ENCODE measurements at places on chromosomes 5 and 9.

GRCh38 chr9:97591535-97591934 lies 41.6 kb downstream of the TSTD2 start:
- no peak for DNase-seq

DNA sequence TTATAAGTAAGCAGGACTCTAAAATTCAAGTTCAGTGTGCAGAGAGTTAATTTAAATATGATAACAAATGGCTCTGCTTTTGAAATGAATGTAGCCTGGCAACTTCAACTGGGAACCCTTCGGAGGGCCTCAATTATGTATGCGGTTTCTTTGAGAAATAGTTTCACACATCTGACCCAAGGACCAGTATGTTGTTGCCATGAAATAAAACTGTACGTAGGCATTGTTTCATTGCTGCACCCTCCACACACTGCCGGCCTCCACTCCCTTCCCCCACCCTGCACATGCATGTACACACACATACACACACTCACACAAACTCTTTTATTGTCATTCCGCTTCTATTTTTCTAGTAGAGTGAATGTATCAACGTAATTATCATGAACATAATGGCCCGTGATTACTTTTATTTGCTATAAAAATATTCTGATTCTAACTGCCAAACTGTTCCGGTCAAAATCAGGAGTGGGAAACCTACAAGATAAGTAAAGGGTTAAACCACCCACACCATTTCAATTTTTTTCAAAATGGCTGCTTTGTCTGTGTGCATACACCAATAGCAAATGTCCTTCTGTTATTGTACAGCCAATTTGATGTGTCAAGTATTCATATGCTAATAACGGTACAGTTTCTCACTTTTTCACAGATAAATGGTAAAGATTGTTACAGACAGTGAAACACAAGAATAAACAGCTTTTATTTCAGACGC lies 215.5 kb upstream of the TMEM161B start:
- DNase-seq, result no peak

DNA sequence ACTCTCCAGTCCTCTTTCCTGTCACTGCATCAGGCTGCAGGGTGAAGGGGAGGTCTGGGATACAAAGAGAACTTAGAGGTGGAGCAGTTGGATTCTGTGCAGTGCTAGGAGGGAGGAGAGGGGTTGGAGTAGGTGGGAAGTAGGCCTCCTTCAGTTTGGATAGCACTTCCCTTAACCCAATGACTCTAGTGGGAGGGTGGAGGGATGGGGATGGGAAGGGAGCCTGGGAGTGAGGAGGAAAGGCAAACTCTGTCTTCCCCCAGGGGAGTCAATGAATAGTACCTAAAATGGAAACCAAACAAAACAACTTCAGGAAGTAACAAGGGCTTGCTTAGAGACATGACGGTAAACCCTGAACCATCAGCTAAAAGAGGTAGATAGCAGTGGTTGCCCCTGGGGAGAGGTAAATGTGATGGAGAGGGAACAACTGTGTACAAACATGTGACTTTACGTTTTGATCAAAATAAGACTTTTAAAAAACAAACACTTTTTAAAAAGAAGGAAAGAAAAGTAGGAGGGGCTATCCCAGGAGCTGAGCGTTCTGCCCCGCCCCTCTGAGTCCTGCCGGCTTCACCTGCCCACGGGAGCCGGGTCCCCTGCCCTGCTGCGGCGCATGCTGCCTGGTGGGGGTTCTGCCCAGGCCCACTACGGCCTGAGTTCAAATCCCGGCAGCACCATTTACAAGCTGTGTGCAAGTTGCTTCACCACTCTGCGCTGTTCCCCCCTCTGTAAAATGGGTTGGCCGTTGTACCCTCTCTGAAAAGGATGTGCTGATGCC lies 30.9 kb downstream of the GSN start:
- no peak for DNase-seq

DNA sequence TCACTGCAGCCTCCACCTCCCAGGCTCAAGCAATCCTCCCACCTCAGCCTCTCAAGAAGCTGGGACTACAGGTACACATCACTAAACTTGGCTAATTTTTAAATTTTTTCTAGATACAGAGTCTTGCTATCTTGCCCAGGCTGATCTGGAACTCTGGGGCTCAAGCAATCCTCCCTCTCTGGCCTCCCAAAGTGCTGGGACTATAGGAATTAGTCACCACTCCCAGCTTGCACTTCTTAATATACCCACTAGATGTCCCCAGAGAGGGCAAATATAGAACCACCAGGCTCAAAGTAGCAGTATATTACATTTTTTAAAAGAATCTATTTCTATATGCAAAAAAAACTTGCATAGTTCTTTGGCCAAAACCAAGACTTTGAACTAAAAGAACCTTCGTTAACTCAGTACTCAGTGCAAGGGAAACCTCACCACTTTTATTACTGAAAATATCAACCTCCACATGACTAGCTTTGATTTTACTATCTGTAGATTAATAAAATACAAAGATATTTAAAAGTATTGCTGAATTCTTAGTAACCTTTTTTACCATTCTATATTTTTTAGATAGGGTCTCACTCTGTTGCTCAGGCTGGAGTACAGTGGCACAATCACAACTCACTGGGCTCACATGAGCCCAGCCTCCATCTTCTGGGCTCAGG lies 25.8 kb upstream of the HSD17B3 start:
- DNase-seq, result peak; percentile 75

DNA sequence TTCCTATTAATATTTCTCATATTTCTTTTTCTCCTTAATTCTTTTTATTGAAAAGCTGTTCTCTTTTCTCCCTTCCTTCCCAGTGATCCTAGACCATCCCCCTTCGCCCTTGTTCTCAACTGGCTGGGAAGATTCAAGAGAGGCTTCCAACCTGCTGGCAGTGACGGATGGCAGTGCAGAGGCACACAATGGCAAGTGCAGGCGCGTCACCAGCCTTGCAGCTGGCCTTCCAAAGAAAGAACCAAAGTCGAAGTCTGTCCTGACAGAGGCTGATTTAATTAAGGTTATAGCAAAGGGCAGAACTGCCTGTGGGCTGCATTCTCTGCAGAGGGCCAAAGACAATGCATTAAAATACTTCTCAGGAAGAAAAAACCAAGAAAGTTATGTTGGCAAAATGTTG lies 7.4 kb downstream of the CEMIP2 start:
- no peak for DNase-seq

GRCh38 chr5:179258001-179258921 lies 87.0 kb downstream of the ADAMTS2 start:
- DNase-seq, result no peak

GRCh38 chr9:125214186-125214585 lies 13.8 kb downstream of the RABEPK start:
- no peak for DNase-seq

DNA sequence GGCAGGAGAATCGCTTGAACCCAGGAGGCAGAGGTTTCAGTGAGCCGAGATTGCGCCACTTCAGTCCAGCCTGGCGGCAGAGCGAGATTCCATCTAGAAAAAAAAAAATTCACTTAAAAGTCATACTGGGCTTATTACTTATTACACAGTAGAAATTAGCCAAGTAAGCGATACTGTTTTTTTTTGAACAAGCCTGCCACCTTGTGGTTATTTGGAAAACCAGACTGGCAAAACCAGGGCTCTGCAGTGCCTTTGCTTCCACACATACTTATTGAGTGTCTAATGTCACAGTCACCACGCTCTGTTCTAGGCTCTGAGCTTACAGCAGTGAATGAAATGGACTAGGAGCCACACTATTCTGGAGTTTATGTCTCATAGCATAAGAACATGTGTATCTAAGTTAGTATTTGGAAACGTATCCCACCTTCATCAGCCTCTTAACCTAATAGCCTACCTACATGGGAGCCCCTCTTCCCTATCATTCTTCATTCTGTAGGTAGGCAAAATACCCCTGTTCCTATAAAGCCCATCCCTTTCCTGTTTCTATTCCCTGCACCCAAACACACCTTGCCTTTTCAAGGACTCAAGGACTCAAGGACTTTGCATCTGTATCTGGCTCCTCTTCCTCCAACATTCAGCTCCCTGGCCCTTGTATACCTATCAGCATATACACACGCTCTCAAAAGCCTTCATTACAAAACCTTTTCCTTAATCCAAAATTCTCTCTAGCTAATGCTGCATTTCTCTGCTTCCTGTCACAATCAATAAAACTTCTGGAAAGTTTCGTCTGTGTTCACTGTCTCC lies 13.9 kb upstream of the BASP1 start:
- DNase-seq, result peak; percentile 12

- DNase-seq, result no peak
Measured at GRCh38 chr9:85377731-85378289, 363.9 kb downstream of the AGTPBP1 start.

DNA sequence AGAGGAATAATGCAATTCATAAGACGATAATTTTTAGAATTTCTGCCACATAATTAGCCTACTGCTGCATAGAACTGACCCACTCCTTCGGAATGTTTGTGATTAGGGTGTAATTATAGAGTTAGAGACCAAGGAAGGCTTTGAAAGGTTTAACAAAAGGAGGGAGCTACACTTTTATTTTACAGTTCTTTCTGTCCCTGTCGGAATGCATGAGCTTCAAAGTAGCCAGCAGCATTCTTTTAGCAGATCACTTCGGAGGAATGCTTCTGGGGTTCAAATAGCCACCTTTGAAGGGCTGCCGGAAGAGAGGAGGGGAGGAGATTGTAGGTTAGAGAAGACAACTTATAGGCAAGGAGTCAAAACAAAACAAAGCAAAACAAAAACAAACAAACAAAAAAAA lies 168.1 kb downstream of the GRIA1 start:
- no peak for DNase-seq

DNA sequence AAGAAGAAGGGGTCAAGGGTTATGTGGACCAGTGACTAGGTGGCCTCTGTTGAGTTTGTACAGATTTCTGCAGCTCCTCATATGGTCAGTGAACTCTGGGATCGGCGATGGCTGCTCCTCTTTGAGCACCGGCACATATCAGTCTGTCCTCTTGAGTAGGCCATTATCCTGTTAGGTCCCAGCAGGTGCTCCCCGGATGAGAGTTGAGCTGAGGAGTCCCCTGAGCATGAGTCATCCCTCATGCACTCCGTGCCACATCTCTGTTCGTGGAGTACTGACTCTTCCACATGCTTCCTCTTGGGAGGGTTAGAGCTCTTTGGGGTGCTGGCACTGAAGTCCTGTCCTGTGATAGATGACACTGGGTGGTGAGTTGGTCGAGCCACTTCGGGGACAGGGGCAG lies 143.7 kb downstream of the PTTG1 start:
- no peak for DNase-seq

- DNase-seq, result no peak
Measured at GRCh38 chr9:92196909-92197308, 81.7 kb upstream of the SPTLC1 start.

DNA sequence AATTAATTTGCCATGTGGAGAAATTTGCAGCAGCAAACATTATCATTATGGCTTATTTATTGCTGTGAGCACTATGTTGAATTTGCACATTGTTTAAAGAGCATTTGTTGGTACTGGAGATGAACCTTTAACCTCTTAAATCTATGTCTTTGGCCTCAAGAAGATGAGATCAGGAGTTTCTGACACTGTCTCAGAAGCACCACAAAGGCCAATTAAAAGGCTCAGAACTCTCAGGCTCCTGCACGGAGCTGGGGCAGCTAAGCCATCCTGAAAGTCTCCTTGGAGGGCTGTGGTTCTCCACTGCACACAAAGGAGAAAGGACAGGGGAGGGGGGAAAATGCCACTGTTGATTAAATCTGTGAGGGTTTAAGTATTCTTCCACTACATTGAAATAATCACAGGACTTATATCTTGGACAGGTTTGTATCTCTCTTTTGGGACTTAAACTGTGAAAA lies 33.1 kb downstream of the ZNF366 start:
- DNase-seq, result no peak

DNA sequence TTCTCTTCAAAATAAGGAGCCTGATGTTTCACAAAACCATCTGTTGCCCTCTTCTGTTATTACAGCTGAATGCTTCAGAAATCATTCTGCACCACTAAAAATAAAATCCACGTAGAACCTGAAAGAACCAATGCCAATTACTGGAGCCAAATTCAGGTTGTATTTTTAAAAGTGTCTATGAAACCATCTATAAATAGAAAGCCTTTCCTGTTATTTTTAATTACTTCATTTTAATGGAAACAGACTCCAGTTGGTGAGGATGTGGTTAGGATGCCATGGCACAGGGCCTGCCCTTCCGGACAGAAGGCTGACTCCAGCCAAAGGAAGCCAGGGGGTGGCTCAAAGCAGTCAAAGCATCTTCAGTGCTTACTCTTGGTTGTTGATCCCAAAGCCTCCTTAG lies 119.8 kb downstream of the TENT4A start:
- no peak for DNase-seq

DNA sequence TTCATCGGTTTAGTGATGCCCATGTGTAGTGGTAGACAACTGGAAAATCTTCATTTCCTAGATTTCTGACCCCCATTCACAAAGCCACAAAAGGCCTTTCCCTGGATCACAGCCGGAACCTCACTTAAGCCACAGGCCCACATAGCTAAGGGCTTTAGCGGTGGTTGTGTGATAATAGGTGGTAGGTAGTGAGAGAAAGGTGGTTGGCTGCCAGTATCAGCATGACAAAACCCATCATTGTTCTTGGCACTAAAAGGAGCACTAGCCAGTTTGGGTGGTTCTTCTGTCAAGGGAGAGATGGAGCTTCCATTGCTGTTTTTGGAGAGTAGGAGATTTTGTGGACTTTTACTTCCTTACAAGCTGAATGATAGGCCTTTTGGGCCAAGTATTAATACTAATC lies 9.7 kb upstream of the SLC36A2 start:
- no peak for DNase-seq

GRCh38 chr9:37174247-37174646 lies 53.9 kb downstream of the ZCCHC7 start:
- no peak for DNase-seq

GRCh38 chr5:156991714-156992113 lies 28.7 kb upstream of the TIMD4 start:
- DNase-seq, result no peak

DNA sequence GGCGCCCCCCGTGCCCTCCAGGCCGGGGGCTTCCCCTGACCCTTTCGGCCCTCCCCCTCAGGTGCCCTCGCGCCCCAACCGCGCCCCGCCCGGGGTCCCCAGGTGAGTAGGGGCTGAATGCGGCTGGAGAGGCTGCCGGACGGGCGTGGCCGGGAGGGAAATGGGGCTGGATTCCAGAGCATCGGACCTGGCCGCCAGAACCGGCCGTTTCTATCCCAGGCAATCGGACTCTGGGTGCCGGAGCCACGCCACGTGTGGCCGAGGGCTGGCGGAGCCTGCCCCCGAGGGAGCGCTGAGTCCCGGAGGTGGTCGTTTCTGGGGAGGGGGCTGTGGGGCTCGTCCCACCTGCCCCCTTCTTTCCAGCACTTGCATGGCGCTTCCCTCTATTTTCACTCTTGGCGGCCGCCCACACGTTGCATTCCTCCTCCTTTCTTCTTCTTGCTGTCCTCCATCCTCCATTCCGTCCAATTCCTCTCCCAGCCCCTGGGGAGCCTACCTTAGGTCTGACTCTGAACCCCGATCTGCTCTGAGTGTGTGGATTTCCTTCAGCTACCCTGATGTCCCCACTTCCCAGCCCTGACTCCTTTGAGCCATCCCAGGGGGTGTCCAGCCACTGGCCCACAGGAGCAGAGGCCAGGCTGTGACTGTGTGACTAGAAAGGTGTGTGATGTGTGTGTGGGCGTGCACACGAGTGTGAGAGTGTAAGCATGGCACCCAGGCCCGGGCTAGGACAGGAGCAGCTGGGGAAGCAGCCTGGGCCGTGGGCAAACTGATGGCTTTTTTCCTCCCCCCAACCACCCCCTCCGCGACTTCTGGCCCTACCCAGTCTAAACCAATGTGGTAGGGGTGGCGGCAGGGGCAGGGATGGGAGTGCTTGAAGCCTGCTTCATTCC lies 24.7 kb downstream of the GOLGA2 start:
- no peak for DNase-seq
